Right renal cortex interstitium (tissue), 3 donors: ENCODE measurements at places on chromosomes 7 and 10. TPM values are rescaled to one million over a fixed set of nuclear protein-coding genes. Genes with fewer than 3 reads are reported as not detected.

- no peak for DNase-seq
These were observed 4.3 kb downstream of the NOC3L start for GRCh38 chr10:94358480-94358879.

- DNase-seq, result no peak
These were observed 422.0 kb downstream of the CDC14C start for GRCh38 chr7:49346195-49346899.

DNA sequence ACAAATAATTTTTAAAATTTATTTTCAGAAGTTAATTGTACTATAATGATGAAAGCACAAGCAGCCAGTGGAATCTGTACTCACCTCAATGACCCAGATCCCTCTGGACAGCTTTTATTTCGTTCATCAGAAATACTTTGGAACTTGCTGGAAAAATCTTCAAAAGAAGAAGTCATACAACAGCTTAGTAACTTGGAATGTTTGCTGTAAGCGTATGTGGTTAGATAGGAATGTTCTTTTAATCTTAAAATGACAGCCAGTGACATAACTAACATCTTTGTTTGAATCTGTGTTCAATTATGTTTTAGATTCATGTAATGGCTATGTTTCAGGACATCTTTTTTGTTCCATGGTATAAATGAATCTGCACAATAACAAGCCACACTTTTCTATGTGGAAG, 26.8 kb downstream of the CFAP69 start:
- DNase-seq, result no peak

- DNase-seq, result no peak
These were observed 1202.3 kb upstream of the LRRTM3 start for GRCh38 chr10:65723525-65723924.

GRCh38 chr7:26587536-26587935, 276.9 kb downstream of the SKAP2 start:
- no peak for DNase-seq

- DNase-seq, result no peak
These were observed 69.2 kb upstream of the DOCK1 start for GRCh38 chr10:126836009-126836408.

- no peak for DNase-seq
These were observed 591 bp downstream of the UBE2H start for GRCh38 chr7:129952086-129952652.

GRCh38 chr7:39923091-39923490, 27.0 kb upstream of the CDK13 start:
- DNase-seq, result no peak

DNA sequence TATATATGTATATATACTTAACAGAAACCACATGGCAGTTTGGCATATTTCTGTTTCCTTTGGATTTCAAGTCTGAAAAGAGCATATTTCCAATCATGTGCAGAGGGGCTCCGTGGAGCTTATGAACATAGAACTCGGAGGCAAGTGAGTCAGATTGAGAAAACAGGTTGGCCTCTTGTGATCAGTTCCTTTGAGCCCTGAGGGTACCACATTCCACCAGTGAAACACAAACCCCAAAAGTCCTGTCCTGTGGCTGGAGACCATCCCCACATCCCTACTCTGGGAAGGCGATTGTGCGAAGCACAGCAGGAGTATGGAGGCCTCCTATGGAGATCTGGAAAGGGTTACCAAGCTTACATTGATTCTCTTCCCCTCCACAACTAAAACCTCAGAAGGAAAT, 196.7 kb upstream of the TMEM72 start:
- DNase-seq, result no peak

GRCh38 chr7:33422825-33423645, 293.7 kb downstream of the BBS9 start:
- no peak for DNase-seq

DNA sequence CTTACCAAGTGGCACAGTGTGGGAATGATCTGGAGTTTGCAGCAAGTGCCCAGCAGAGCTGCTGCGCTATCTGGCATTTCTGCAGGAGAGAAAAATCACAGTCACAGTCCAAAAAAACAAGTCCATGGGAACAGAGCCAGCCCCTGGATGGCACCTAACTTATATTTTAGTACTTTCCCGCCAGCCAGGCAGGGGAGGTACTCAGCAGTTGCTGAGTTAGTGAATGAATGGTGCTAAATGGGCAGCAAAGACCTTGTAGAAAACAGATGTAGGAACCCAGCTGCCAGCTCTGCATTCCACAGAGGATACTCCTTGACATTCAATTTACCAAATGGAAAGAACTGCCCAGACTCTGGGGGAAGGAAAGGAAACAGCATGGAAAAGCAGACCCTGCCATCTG, 54.5 kb downstream of the GSDME start:
- DNase-seq, result no peak

FGL2 gene
- polyA plus RNA-seq, result 92.3 TPM

HOXA3 gene
- 23.7 TPM for polyA plus RNA-seq

CCDC172 gene
- polyA plus RNA-seq, result not detected

DGKB gene
- polyA plus RNA-seq, result 2.7 TPM

GBX1 gene
- not detected for polyA plus RNA-seq

SLC26A3 gene
- 0.19 TPM for polyA plus RNA-seq

ZNF32 gene
- polyA plus RNA-seq, result 76.3 TPM

STAG3 gene
- polyA plus RNA-seq, result 10.5 TPM
